ENCODE measurements at places on chromosomes 5 and 9. TPM values are rescaled to one million over a fixed set of nuclear protein-coding genes. Genes with fewer than 3 reads are reported as not detected.

Gene TMOD1
- total RNA-seq: 17.2 TPM

Gene RNF224
- total RNA-seq: 0.70 TPM

Gene SRP19
- total RNA-seq: 18.6 TPM

Gene DPP7
- total RNA-seq: 20.4 TPM

Gene ZDHHC11B
- total RNA-seq: 3.0 TPM

Gene ARID3C
- total RNA-seq: 0.12 TPM

Gene PCDHGB3
- 7.1 TPM for total RNA-seq

Gene ISL1
- not detected for total RNA-seq

Gene CDC25C
- total RNA-seq: 5.1 TPM

Gene ZBTB5
- 24.9 TPM for total RNA-seq

Gene AK8
- 1.9 TPM for total RNA-seq

Gene SLC36A2
- 6.4 TPM for total RNA-seq

Gene RNF183
- 3.1 TPM for total RNA-seq

Gene ANKRD18B
- 1.6 TPM for total RNA-seq
